ENCODE measurements at places on chromosomes 7 and 10.

GRCh38 chr7:78472519-78472918 lies 673.9 kb downstream of the PHTF2 start:
- DNase-seq: no peak

DNA sequence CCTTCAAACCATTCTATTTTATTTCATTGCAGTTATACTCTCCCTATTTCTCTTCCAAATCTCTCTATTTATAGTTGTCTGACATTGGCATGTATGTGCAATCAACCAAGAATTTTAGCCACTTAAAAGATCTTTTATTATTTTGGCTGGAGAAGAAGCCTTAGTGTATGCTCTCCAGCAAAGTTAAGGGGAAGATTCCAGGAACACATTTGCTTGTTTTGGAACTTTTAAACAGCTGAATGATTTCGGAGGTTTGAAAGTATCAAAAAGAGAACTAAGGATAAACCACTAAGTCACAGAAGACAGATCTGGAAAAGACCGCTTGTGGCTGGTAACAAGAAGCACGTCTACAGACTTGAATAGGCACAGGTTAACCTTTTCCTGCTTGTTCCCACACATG lies 182.2 kb upstream of the FZD1 start:
- no peak for DNase-seq

DNA sequence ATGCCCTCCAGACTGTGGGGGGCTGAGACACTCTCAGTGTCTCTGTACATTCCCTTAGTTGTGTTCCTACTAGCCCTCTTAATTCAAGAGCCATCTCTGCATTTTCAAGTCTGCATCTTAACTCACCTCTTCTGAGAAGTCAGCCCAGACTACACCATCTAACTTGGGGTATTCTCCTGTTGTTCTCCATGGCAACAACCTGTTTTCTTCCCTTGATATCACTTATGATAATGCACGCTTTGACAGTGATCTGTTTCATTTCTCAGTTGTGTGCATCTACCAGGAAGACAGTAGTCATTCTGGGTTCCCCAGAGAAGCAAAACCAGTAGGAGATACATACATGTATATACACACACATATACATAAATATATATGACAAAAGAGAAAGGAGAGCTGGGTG lies 707.3 kb upstream of the IGFBP3 start:
- no peak for DNase-seq

GRCh38 chr10:49153971-49154370 lies 20.1 kb upstream of the FAM170B start:
- DNase-seq: no peak

DNA sequence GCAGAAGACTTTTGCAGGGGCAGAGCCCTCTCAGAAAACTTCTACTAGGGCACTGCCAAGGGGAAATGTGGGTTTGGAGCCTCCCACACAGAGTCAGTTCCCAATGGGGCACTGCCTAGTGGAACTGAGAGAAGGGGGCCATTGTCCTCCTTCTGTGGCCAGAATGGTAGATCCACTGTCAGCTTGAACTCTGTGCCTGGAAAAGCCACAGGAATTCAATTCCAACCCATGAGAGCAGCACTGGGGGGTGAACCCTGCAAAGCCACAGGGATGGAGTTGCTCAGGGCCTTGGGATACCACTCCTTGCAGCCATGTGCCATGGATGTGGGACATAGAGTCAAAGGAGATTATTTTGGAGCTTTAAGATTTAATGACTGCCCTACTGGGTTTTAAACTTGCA lies 262.2 kb upstream of the SEMA3C start:
- no peak for DNase-seq

DNA sequence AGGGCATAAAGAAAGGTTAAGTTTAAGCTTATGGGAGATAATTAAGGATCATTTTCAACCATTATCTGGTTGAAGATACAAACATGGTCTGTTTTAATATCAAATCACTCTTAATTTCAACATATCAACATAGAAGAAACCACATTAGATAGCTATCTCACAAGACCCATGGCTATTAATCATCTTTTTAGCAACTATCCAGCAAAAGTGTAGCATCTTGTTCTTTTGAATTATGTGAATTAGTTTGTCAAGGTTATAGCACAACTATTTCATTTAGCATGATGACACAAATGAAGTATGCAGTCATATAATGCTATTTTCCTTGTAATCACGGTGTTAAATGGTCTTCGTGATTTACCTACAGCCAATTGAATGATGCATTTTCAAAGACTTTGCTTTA lies 58.9 kb upstream of the PPP1R9A start:
- no peak for DNase-seq

GRCh38 chr7:157668221-157668883 lies 331.5 kb downstream of the DNAJB6 start:
- no peak for DNase-seq

DNA sequence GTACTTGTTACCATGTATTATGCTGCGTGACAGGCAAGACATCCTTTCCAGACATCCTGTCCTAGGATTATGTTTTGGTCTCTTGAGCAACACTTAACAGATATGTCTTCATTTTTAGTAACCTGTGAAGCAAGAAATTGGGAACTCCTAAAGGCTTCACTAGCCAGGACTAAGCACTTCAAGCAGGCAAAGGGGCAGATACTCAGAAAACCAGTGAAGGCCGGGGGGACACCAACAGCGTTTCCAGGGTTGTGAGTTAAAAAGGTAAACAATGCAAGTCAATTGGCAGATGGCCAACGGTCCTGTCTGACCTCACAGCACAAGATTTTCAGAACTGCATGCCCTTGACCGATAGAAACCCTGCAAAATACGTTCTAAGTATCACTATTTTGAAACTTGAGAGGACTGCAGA lies 77.6 kb upstream of the SFMBT2 start:
- DNase-seq: no peak

- no peak for DNase-seq
These were observed 230.6 kb downstream of the BMPER start for GRCh38 chr7:34135924-34136323.

DNA sequence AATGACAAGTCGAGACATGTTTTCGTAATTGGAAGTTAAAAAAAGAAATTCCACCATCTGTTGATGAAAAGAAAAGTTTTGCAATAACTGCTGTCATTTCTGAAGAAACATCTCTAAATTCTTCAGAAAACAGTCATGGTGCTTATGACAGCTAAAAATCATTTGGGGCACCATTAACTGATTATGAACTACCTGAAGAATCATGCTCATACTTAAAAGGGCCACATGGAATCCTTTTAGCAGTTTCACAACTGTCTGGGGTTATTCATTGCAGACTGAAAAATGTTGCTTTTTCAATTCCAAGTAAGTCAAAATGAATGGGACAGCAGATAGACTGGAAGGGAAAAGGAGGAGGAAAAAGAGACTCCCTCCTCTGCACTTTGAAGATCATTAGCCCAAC lies 134.2 kb downstream of the CHN2 start:
- DNase-seq: no peak

DNA sequence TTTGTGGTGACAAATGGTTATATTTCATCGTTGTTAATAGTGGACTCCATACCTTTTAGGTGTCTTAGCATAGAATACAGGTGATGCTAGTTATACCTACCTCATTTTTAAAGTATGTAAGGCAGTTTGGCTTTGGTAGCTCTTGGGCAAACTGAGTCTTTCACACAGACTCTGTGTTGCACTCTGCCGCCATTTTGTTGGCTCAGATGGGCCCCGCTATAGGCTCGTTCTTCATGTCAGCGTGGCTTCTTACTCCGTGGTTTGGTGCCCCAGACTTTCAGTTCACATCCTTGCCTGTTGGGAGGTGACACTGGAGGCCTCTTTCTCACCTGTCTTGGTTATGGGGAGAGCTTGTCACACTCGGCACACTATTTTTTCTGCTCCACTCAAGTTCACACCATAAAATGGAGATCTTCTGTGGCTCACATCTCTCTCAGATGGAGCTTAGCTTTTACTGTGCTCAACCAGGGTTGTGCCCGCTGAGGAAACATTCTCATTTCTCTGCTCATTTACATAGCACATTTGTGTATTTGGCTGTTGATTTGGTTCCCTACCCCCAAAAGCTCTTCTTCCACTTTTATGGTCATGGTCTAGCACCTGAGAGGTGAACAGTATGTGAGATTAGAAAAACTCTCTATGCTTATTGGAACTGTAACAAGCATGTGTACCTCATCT lies 178.5 kb downstream of the ARID5B start:
- no peak for DNase-seq

DNA sequence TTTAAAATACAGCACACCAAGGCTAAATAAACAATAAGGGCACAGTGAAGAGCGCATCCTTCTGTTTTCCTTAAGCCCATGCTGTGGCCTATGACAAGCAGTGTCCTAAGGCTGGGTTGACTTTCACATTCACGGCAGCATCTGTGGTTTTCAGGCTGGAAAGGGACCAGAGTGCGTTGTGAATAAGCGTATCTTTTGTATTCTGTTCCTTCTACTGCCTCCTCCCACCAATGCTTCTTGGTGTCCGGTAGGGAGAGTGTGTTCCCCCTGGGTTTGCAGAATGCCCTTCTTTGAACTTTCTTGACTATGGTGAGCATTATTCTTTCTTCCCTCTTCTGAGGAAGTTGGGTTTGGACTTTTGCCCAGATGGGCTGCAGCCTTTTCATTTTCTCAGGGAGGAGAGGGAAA lies 73.6 kb downstream of the ABCA13 start:
- no peak for DNase-seq

DNA sequence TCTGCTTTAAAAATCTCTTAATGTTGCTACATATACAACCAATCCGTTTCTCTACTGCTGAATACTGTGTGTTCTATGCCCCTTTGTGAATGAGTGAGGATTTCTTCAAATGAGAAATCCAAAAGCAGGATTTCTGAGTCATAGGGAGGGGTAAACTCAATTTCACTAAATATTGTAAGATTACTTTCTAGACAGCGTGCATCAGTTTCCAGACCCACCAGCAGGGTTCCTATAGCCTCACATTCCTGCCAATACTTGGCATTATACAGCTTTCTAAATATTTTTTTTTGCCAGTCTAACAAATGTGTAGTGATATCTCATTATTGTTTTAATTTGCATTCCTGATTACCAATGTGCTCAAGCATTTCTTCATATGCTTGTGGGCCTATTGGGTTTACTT lies 35.5 kb downstream of the GPR158 start:
- no peak for DNase-seq

- no peak for DNase-seq
These were observed 238.9 kb downstream of the FOXP2 start for GRCh38 chr7:114653364-114654088.

DNA sequence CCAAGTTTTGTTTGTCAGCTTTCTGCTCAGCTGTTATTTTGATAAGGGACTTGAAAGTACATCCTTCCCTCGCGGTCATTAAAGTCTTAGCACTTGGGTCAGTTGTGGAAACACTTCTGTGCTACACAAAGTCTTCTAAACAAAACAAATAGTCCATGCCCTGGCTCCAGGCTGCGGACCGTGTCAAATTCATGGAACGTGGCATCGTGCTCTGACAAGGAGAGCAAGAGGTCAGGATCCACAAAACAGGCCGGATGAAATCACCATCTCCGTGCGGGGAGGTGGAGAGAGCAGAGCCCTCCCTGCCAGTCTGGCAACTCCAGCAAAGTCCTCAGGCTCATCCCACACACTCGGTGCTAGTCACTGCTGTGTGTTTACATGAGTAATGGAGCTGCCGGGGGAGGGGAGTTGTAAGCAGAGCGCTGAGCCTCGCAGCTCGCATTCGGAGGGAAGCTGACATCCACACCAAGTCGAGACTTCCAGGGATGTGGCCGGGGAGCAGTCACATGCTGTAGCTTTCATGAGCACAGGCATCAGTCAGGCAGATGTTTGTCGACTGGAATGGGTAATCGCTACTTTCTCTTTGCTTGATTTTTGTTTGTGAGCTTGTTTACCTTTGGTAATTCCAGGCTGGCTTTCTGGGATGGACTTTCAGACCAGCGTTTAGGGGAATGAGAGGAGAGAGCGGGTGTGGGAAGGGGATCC lies 147.6 kb downstream of the ARID5B start:
- peak; percentile 13 for DNase-seq
